EL (cell line): ENCODE measurements at places on chromosomes 6 and 20.

GRCh38 chr20:45173522-45173921 lies 1.2 kb upstream of the PI3 start:
- DNase-seq: no peak

DNA sequence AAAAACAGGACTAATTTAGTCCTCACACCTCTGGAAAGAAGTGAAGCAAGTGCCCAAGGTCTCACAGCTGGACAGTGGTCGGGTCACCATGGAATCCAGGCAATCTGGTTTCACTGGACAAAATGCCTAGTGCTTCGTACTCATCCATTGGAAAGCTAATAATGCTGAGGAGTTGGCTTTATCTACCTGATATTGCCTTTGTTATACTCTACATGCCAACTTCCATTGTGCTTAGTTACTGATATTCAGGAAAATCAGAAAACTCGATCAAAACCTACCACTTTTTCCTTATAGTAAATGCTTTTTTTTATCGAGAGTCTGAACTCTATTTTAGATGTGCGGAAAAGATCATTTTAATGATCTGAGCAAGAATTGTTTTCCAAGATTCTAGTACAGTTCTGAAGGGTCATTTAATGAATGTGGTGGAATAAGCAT lies 966 bp downstream of the CFAP206 start:
- DNase-seq: no peak

DNA sequence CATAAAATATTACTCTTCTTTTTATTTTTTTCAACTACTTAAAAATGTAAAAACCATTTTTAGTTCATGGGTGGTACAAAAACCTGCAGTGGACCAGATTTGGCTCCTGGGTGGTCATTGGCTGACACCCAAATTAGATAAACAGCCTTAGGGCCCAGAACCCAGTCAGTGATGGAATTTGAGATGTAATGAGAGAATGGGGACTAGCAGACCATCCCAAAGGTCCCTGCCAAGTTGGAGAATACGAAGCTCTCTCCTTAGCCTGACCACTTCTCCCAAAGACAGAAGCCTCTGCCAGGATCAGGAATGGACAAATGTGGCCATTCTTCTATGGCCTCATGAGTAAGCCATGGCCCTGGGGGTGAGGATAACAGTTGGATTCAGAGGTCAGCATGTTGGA lies 194.7 kb downstream of the NFATC2 start:
- DNase-seq: no peak

GRCh38 chr6:44291841-44292240 lies 21.3 kb downstream of the AARS2 start:
- no peak for DNase-seq

DNA sequence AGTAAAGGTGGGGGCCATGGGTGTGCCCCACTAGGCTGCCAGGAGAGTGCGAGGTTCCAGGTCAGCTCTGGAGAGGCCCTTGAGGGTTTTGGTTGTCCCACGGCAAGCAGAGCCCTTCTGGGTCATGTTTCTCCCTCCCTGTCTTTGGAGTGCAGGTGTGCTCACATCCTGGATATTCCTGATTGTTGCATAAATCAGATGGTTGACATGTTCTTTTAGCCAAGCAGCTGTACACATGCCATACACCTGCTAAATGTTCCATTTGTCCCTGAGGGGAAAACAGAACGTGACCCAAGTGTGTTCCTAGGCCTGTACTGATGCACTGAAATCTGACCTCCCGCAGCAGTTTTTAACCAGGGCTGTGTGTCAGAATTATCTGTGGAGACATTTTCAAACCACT lies 77.5 kb upstream of the BEND3 start:
- no peak for DNase-seq

GRCh38 chr6:87154641-87154992 lies 748 bp upstream of the ZNF292 start:
- no peak for DNase-seq

GRCh38 chr6:75941509-75941908 lies 131.0 kb downstream of the IMPG1 start:
- DNase-seq: no peak

DNA sequence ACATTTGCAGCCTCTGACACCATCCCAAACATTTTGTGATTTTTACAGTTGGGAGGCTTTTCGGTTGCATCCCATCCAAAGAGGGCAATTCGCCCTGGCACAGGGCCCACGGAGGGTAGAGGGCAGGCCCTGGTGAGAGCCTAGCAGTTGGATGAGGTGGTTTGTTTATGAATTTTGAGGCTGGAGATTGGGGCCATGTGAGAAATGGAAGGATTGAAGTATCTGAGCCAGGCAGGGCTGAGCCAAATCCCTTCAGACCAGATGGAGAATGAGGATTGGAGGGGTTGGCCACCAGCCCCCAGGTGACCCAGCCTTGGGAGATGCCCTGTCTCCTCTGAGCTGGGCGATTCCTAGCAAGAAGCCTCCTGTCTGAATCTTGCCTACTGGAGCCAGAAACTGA lies 52.6 kb upstream of the CCDC167 start:
- no peak for DNase-seq

DNA sequence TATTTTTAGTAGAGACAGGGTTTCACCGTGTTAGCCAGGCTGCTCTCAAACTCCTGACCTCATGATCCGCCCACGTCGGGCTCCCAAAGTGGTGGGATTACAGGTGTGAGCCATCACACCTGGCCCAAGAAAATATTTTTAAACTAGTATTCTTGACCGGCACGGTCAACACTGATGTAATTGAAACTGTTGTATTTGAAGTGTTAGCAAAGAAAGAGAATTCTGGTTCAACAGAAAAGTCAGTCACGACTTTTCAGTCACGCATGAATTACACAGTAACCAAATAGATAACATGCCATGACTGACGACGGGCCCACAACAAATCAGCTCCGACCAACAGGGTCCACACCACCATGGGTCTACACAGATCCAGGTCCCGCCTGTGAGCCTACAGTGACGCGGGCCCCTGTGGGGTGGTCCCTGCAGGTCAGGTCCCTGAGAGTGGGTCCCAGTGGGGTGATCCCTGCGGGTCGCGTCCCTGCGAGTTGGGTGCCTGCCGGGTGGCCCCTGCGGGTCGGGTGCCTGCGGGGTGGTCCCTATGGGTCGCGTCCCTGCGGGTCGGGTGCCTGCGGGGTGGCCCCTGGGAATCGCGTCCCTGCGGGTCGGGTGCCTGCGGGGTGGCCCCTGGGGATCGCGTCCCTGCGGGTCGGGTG lies 1.0 kb downstream of the GMEB2 start:
- DNase-seq: peak; percentile 25

- DNase-seq: no peak
Measured at GRCh38 chr6:48280035-48280620, 169.1 kb upstream of the PTCHD4 start.

DNA sequence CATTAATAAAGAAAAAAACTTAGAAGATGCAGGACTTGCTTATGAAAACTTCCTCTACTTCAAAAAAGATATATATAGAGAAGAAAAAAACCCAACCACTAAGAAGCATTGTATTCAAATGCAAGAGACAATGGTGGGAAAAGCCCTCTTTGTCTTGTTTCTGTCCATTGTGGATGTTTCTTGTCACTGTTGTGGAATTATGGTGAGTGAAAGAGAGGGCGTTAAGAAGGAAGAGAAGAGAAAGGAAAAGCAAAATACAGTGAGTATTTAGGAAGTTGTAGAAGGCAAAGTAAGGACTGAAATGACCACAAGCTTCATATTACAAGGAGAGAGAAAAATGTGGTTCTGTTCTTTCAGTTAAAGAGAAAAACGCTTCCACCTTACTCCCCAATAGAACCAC lies 14.1 kb upstream of the THBD start:
- no peak for DNase-seq

DNA sequence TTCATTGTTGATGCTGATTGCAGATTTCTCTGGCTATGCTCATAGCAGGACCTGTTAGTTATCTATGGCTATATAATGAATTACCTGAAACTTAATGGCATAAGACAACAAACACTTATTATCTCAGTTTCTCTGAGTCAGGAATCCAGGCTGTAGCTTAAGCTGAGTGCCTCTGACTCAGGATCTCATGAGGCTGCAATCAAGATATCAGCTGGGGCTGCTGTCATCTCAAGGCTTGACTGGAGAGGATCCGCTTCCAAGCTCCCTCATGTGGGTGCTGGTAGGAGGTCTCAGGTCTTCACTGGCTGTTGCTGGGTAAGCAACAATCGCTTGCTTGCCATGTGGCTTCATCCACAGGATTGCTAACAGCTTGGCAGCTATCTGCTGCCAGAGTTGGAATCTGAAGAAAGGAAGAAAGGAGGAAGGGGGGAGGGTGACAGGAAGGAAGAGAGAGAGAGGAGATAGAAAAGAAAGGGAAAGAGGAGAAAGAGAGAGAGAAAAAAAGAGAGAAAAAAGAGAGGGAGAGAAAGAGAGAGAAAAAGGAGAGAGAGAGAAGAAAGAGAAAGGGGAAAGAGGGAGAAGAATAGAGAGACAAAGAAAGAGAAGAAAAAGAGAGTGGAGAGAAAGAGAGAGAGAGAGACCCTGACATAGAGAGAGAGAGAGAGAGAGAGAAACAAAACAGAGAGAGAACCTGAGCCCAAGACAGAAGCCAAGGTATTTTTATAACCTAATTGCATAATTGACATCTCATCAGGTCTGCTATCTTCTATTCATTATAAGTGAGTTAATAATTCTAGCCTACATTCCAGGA lies 579.0 kb upstream of the BTBD3 start:
- no peak for DNase-seq

DNA sequence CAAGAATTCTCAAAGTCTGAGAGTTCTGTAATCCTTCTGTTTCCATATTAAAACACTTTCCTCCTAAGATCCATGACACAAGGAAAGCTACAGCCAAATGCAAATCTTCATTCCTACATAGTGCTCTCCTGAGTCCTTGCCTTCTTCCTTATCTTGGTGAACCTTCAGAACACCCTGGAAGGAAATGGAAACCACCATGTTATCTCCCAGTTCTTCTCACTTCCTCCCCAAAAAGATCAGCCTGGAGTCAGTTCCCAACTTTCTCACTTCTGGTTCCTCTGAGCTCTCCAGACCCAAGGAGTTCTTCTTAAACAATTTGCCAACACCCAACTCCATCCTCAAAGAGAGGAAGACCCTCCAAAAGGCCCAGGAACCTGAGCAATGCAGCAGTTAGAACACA lies 193.3 kb upstream of the CCN2 start:
- DNase-seq: no peak

DNA sequence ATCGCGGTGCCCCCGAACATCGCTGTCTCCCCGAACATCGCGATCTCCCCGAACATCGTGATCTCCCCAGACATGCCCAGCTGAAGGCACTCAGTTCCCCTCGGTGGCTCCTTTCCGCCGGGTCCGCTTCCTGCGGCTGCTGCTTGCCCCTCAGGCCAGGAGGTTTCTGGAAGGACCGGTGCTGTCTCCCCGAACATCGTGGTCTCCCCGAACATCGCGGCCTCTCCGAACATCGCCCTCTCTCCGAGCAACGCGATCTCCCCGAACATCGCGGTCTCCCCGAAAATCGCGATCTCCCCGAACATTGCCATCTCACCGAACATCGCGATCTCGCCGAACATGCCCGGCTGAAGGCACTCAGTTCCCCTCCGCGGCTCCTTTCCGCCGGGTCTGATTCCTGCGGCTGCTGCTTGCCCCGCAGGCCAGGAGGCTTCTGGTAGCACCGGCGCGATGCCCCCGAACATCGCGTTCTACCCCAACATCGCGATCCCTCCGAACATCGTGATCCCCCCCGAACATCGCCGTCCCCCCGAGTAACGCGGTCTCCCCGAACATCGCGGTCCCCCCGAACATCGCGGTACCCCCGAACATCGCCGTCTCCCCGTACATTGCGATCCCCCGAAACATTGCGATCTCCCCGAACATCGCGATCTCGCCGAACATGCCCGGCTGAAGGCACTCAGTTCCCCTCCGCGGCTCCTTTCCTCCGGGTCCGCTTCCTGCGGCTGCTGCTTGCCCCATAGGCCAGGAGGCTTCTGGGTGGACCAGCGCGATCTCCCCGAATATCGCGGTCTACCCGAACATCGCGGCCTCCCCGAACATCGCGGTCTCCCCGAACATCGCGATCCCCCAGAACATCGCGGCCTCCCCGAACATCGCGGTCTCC lies 808 bp downstream of the ULBP1 start:
- peak; percentile 35 for DNase-seq

GRCh38 chr6:98844244-98845210 lies 10.2 kb downstream of the POU3F2 start:
- no peak for DNase-seq

GRCh38 chr6:32137454-32137853 lies 7.4 kb upstream of the FKBPL start:
- no peak for DNase-seq

DNA sequence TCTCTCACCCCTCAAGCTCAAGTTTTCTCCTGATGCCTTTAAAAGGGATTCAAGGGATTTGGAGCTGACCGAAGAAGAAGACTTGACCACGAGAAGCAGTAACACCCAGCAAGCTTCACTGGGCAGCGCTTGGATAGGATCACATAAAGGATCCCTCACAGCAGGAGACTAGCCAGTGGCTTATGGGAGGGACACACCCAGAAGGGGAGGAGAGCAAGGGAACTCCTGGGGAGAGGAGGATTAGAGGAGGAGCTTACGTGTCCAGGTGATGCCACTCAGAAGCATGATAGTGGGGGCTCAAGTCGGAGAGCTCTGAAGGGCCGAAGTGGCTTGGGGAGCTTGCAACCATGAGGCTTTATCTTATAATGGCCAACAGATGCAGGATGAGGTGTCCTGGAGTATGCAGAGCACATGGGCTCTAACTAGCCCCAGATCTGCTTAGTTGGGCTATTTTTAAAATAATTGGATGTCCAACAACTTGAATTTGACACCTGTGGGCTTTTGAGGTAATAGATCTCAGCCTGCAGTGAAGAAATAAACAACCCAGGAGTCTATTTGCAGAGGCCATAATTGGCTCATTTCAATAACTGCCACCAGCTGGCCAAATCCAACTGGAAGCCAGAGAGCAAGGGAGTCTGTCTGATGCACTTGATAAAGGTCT lies 137.9 kb upstream of the EXOC2 start:
- no peak for DNase-seq

GRCh38 chr6:144619966-144620365 lies 334.8 kb downstream of the UTRN start:
- DNase-seq: no peak

GRCh38 chr6:49326347-49326746 lies 136.7 kb downstream of the MMUT start:
- peak; percentile 85 for DNase-seq

- no peak for DNase-seq
Measured at GRCh38 chr20:25281541-25281991, 33.7 kb downstream of the PYGB start.

- DNase-seq: peak; percentile 40
Measured at GRCh38 chr6:132669690-132670291, 10.8 kb upstream of the TAAR1 start.
